ENCODE measurements at places on chromosomes 2 and 18. TPM values are rescaled to one million over a fixed set of nuclear protein-coding genes. Genes with fewer than 3 reads are reported as not detected.

LOXL3 gene
- total RNA-seq = 19.8 TPM

DNAH6 gene
- total RNA-seq = not detected

ACP1 gene
- 30.8 TPM for total RNA-seq

ANXA4 gene
- 29.1 TPM for total RNA-seq

FAHD2B gene
- 18.5 TPM for total RNA-seq

CHRNA1 gene
- total RNA-seq = not detected

ZSWIM2 gene
- not detected for total RNA-seq

UGT1A8 gene
- total RNA-seq = not detected

CNGA3 gene
- total RNA-seq = not detected

SULT1C4 gene
- total RNA-seq = 11.0 TPM

CNDP1 gene
- total RNA-seq = not detected

PDCD1 gene
- total RNA-seq = not detected

SNED1 gene
- total RNA-seq = 84.3 TPM

GALR1 gene
- not detected for total RNA-seq

NMUR1 gene
- 1.8 TPM for total RNA-seq

TMEM17 gene
- not detected for total RNA-seq

SULT1C2 gene
- not detected for total RNA-seq

RAMP1 gene
- total RNA-seq = 191 TPM

PCGF1 gene
- not detected for total RNA-seq

DNAJC5G gene
- not detected for total RNA-seq

CIB4 gene
- not detected for total RNA-seq

TMEM163 gene
- total RNA-seq = not detected

SH3RF3 gene
- total RNA-seq = 53.5 TPM

CRYGD gene
- total RNA-seq = not detected

TNFRSF11A gene
- 2.7 TPM for total RNA-seq

MARCHF4 gene
- not detected for total RNA-seq

ASIC4 gene
- not detected for total RNA-seq

TGFA gene
- total RNA-seq = 1.8 TPM

TUBA3E gene
- not detected for total RNA-seq

GKN1 gene
- 1.9 TPM for total RNA-seq

KCNK3 gene
- 7.2 TPM for total RNA-seq

SP140 gene
- 0.11 TPM for total RNA-seq

TEKT4 gene
- not detected for total RNA-seq

CERS6 gene
- total RNA-seq = 10.9 TPM

MALL gene
- 38.5 TPM for total RNA-seq

MRPS5 gene
- total RNA-seq = 30.1 TPM

SIX3 gene
- total RNA-seq = not detected

KYNU gene
- 2.3 TPM for total RNA-seq

CCBE1 gene
- 0.32 TPM for total RNA-seq

KIDINS220 gene
- total RNA-seq = 59.1 TPM

VSNL1 gene
- total RNA-seq = not detected

LIMS2 gene
- 169 TPM for total RNA-seq

TMEM37 gene
- total RNA-seq = 2.3 TPM

DSG4 gene
- not detected for total RNA-seq

ADD2 gene
- total RNA-seq = 10.2 TPM

NUP35 gene
- total RNA-seq = not detected

PTPRN gene
- not detected for total RNA-seq

TUBB8B gene
- not detected for total RNA-seq
